AG09319 (cell line): ENCODE measurements at places on chromosomes 12 and 14.
A peak's percentile ranks its signal among the peaks of the same experiment; 100 is the strongest.

DNA sequence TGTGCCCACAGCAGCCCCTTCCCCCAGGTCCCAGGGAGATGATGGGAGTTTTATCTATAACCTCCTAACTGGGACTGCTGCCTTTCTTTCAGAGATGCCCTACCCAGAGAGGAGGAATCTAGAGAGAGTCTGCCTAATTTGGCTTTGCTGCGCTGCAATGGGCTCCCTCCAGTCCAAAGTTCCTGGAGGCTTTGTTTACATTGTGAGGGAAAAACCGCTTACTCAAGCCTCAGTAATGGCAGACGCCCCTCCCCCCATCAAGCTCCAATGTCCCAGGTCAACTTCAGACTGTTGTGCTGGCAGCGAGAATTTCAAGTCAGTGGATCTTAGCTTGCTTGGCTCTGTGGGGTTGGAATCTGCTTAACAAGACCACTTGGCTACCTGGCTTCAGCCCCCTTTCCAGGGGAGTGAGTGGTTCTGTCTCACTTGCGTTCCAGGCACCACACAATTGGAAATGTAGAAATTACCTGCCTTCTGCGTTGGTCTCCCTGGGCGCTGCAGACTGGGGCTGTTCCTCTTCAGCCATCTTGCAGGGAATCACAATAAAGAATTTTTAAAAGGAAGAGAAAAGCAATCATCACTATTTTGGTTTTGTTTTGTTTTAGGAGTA is 262.5 kb downstream of the FOXG1 start:
- DNase-seq: no peak

DNA sequence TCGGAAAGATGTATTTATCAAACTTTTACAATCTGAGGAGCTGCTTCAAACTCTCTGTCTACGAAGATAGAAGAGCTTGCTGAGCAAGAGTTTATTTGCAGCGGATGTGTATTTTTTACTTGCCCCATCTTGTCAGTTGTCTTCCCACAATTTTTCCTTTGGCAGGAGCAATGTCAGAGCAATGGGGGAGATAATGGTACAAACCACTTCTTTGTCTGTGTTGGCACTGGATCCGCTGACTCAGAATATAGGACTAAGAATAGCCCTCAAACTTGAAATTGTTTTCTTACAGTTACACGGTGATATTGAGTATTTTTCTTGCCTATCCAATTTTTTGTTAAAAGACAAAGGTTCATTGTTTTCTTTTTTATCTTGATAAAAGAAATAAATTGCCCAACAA is 27.6 kb downstream of the HELB start:
- DNase-seq: no peak

DNA sequence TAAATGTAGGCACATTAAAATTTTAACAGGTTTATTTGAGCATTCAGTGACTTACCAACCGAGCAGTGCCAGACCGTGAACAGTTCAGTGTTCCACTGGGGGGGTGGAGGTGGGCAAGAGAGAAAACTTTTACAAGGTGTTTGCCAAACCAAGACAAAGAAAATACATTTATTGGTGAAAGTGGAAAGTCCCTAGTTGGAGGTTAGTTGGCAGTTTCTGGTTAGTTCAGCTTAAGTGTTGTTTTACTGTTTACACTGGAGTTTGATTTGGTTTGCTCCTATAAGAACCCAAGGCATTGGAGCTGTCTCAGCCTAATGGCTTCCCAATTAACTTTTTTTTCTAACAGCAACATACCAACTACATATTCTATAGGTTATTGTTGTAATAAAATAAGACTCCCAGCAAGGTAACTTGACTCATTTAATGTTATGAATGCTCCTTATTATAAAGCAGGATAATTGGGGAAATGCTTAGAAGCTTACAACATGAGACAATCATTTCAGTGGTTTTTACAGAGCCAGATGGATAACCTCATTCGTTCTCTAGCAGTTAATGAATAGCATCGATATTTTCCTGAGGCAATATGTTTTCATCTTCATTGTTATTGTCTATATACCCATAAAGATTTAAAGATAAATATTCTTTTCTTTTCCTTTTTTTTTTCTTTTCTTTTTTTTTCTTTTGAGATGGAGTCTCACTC is 115.8 kb downstream of the ETNK1 start:
- DNase-seq: no peak

GRCh38 chr12:93302331-93303229 is 75.1 kb upstream of the NUDT4 start:
- DNase-seq: peak; percentile 25

DNA sequence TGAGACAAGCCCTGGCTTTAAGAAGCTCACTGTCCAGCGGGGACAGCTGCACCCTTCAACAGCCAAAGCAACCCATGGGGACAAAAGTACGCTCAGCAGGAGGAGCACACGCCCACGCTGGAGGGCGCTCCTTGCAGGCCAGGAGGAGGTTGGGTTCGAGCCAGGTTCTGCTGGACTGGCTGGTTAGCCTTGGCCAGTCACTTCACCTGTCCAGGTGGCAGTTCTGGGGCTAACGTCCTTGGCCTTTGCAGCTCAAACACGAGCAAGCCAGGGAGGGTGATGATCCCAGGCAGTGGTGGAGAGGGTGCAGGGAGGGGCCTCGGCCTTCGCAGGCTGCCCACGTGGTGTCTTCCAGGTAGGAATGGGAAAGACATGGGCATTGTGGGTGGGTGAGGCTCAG is 13.1 kb downstream of the CHGA start:
- DNase-seq: no peak

DNA sequence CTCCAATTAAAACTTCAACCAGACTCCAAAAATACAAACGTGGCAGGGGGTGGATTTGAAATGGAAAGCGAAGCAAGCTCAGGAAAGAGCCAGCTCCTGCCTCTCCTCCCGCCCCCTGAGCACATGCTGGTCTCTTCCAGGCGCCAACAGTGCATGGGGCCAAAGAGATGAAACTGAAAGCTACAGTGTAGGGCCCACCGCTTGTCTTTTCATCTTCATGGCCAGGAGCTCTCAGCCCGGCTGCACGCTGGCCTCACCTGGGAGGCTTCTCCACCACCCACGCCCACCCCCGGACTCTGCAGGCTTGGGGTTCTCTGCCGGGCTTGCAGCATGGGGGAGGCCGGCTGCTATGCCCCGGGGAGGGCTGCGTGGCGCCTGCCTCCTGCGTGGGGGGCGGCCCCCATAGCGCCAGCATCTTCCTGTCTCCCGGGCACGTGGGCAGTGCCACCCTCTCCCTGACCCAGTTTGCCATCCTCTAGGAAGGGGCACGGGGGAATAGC is 2.0 kb downstream of the RIMBP2 start:
- DNase-seq: no peak

DNA sequence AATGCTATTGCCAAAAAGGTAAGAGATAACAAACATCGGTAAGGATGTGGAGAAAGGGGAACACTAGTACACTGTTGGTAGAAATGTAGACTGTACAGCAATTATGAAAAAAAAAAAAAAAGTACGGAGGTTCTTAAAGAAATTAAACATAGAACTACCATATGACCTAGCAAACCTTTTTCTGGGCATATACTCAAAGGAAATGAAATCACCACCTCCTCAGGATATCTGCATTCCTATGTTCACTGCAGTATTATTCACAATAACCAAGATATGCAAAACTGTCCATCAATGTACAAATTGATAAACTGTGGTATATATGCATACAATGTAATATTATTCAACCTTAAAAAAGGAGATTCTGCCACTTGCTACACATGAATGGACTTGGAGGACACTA is 60.7 kb downstream of the INSM2 start:
- no peak for DNase-seq
